ENCODE measurements at places on chromosomes 13 and 19. TPM values are rescaled to one million over a fixed set of nuclear protein-coding genes. Genes with fewer than 3 reads are reported as not detected.

- DNase-seq, result no peak
Measured at GRCh38 chr13:111338841-111339240, 18.4 kb downstream of the TEX29 start.

The VSTM1 gene
- total RNA-seq, result not detected

- DNase-seq, result no peak
Measured at GRCh38 chr19:29812080-29812880, 489 bp downstream of the CCNE1 start.

- DNase-seq, result no peak
Measured at GRCh38 chr13:51848674-51849073, 3.7 kb upstream of the TMEM272 start.

The ZDHHC20 gene
- total RNA-seq, result 72.3 TPM

The URAD gene
- not detected for total RNA-seq

The CDC42EP5 gene
- not detected for total RNA-seq

Data from CD4-positive, alpha-beta memory T cell (primary cell).